ENCODE measurements at places on chromosomes 4 and X. TPM values are rescaled to one million over a fixed set of nuclear protein-coding genes. Genes with fewer than 3 reads are reported as not detected.

Gene AIFM1
- total RNA-seq = 55.0 TPM

Gene PLAC8
- total RNA-seq = 1.4 TPM

DNA sequence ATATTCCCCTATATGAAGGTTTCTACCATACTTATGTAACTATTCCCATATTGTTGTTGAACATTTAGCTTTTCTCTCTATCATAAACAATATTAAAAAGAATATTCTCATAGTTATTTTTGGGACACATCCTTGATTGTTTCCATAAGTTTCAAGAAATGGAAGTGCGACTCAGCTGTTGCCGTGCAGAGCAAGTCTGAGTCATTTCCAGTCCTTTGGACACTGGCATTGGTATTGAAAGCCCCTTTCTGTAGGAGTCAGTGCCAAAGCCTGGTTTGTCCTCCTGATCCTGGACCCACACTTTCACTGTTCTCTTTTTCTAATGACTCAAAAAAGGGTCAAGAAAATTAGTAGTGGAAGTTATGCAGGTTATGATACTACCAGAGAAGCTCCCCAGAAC lies 108.3 kb upstream of the DIAPH2 start:
- no peak for DNase-seq
- no peaks in the 10 kb centered on the region for H3K36me3 ChIP-seq
- H3K27ac ChIP-seq = no peak overlapping the region
- no peak overlapping the region for H3K4me3 ChIP-seq
- peaks cover 2% of the 10 kb centered on the region for H3K4me1 ChIP-seq

DNA sequence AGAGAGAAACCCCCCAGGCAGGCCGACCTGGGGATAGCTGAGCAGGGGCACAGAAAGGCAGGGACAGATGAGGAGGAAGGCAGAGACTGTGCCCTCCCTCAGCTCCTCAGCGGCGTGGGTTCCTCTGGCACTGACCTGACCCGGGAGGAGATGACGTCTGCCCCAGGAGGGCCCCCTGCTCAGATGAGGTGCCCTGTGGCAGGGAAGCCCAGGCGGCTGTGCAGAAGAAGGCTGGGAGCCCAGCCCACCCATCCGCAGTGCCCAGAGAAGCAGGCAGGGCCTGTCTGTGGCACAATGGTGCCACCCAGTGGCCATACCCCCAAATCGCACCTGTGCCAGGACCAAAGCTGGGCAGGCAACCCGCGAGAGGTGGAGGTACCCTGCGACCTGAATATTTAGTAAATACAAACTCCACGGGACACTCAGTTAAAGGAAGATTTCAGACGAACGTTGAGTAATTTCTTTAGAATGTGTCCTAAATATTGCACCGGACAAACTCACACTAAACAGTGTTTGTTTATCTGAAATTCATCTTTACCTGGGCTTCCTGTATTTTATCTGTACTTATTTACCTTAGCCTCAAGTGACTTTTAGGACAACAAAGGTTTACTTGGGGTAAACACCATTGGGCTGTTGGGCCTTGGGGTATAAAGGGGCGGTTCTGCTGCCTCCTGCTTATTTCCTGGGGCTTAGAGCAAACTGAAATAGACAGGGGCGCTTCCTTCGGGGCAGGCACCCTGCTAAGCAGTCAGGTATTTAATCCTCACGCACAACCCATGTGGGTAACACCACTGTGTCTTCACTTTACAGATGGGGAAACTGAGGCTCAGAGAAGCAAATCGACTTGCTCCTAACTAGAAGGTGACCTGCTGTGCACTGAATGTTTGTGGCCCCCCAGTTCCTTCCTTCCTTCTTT lies 46.5 kb upstream of the HMX1 start:
- H3K27me3 ChIP-seq = peaks cover 13% of the 10 kb centered on the region
- peaks cover under 1% of the 10 kb centered on the region for H3K36me3 ChIP-seq
- H3K4me3 ChIP-seq = no peak overlapping the region
- no peaks in the 10 kb centered on the region for H3K4me1 ChIP-seq
- H3K27ac ChIP-seq = no peak overlapping the region

- peaks cover 36% of the 10 kb centered on the region for H3K36me3 ChIP-seq
- H3K27me3 ChIP-seq = no peaks in the 10 kb centered on the region
- H3K27ac ChIP-seq = no peak overlapping the region
- H3K4me3 ChIP-seq = no peak overlapping the region
- 0 out of 2 replicates have a peak, but pooled peaks cover 5% of the 10 kb centered on the region for H3K4me1 ChIP-seq
- no peak for DNase-seq
Measured at GRCh38 chr4:55571806-55572205, 20.2 kb downstream of the PDCL2 start.

DNA sequence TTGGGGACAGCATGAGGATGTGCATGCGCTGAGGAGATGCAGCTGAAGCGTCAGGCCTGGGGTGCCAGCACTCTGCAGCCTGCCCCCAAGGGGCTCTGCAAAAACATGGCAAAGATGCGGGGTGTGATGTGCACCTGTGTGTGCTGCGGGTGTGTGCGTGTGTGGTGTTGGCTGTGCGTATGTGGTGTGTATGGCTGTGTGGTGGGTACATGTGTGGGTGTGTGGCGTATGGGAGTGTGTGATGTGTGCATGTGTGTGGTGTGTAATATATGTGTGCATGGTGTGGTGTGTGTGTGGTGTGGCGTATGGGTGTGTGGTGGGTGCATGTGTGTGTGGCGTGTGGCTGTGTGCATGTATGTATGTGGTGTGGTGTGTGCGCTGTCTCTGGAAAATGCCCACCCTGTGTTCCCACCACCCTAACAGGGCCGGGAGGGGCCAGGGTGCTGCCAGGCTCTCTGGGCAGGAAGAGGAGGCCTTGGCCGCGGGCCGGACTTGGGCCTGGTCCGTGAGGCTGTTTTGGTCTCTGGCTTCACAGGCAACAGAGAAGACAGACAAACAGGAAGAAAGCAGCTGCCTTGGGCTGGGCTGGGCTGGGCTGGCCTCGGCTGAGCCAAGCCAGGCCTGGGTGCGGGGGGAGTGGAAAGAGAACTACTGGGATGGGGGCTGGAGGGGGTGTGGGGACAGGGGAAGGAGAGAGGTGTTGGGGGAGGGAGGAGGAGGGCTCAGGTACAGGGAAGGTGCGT lies 1.1 kb upstream of the AVPR2 start:
- peaks cover 23% of the 10 kb centered on the region for H3K4me1 ChIP-seq
- no peak overlapping the region for H3K4me3 ChIP-seq
- no peaks in the 10 kb centered on the region for H3K36me3 ChIP-seq
- no peaks in the 10 kb centered on the region for H3K27me3 ChIP-seq

DNA sequence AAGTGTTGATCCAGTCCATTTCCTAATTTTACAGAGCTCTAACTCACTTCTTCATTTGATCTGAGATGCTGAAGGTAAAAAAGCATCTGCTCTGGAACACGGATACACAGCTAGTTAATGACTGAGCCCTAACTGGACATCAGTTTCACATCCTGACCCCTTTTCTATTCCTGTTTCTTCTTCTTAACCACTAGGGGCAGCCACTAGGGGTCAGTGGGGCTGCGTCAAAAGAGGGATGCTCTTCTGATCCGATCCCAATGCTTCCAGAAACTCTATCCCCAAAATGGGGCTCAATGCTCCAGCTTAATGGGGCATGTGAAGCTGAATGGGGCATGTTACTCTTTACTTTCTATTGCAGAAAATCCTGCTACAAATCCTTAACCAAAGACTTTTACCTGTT lies 33.4 kb upstream of the PHKA2 start:
- no peak overlapping the region for H3K4me3 ChIP-seq
- no peaks in the 10 kb centered on the region for H3K36me3 ChIP-seq
- peak; percentile 20 for DNase-seq

- H3K4me3 ChIP-seq = no peak overlapping the region
- no peaks in the 10 kb centered on the region for H3K27me3 ChIP-seq
- H3K4me1 ChIP-seq = peaks cover 14% of the 10 kb centered on the region
- DNase-seq = no peak
- H3K36me3 ChIP-seq = peaks cover 6% of the 10 kb centered on the region
- H3K27ac ChIP-seq = no peak overlapping the region
Measured at GRCh38 chr4:8524595-8525382, 55.4 kb upstream of the GPR78 start.

GRCh38 chrX:24235084-24235710 lies 78.7 kb downstream of the SUPT20HL2 start:
- H3K4me3 ChIP-seq = no peak overlapping the region
- no peaks in the 10 kb centered on the region for H3K4me1 ChIP-seq
- H3K27ac ChIP-seq = no peak overlapping the region
- no peaks in the 10 kb centered on the region for H3K36me3 ChIP-seq
- no peak for DNase-seq

- no peaks in the 10 kb centered on the region for H3K27me3 ChIP-seq
- H3K36me3 ChIP-seq = peaks cover 23% of the 10 kb centered on the region
- H3K27ac ChIP-seq = no peak overlapping the region
- no peaks in the 10 kb centered on the region for H3K4me1 ChIP-seq
- DNase-seq = no peak
- H3K4me3 ChIP-seq = no peak overlapping the region
Measured at GRCh38 chr4:69039071-69039470, 57.2 kb upstream of the UGT2B7 start.

All from WTC11 (cell line).